ENCODE measurements at places on chromosomes 7 and 10.

DNA sequence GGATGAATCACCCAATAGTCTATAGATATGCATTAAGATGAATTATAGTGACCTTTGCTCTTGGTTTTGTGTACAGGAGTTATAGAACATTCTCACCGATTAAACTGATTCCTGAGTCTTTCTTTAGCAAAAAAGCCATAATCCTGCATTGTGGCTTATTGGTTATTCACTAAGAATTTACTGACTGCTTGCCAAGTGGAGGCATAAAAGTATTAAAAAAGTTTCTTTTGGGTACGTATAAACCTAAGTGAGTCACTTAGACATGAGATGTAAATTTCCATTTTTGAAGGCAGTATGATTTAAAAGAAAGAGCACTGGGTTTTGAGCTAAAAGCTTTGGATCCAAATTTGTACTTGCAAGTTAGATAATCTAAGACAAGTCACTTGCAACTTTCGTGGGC is 100.7 kb downstream of the CDK6 start:
- no peak for DNase-seq

- no peak for DNase-seq
These were observed 9.6 kb downstream of the EMX2 start for GRCh38 chr10:117552156-117552631.

- DNase-seq: no peak
These were observed 186.0 kb upstream of the CACNA2D1 start for GRCh38 chr7:82629583-82629982.

GRCh38 chr10:75568450-75569130 is 137.2 kb downstream of the LRMDA start:
- DNase-seq: no peak

GRCh38 chr7:74581916-74582440 is 75.5 kb upstream of the GTF2I start:
- no peak for DNase-seq
